ENCODE measurements at places on chromosomes 6 and 20.

GRCh38 chr20:5390720-5391119 is 74.0 kb upstream of the PROKR2 start:
- no peak for DNase-seq

GRCh38 chr6:137341681-137342195 is 122.6 kb upstream of the IFNGR1 start:
- DNase-seq, result peak; percentile 54

DNA sequence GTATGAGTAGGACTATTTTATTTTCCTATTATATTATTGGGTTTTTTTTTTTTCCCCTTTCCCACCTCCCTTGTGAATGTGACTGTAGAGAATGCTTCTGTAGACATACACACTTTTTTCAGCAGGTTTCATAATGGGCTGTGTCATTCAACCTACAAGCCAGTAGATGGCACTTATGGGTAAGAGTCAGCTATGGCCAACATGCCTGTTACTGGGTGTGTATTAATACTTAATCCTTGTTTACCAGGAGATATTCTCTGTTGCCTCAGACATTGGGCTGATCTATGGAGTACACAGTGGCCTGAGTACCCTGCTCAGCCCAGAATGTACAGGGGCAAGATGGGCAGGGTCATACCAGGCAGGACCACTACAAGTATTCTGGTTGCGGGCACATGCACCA is 382.5 kb downstream of the EPHA7 start:
- no peak for DNase-seq

DNA sequence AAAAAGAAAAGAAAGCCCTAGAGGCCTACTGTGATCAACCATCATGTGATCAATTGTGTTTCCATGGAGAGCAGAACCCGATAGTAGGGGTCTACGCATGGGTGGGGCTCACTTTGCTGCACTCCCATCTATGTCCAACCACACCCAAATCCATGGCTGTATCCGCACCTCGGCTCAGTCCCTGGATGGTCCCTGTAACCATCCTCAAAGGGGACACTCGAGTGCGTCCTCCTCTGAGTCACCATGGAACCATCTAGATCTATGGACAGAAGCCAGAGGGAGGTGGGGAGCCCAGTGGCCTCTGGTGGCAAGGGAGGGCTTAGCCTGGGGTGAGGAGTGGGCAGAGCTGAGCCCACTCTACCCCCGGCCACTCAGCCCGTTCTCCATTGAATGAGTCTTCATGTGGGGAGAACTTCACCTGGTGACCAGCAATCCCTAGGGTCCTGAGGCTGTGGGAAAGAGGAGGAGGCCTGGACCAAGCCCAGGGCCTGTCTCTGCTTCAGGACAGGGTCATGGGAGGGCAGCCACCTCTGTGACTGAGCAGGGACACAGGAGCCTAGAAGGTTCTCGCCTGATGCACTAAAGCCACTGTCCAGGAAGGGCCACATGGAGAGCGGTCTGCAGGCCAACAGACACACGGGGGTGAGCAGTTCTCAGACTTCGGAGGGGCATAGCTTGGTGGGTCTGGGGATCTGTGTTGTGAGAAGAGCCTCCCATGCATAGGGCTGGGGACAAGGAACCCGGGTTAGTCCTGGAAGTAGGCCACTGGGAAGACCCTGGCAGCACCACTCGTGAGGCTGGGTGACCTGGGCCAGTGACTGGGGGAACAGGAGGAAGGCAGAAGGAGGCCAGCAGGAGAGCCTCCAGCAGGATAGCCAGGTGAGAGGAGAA is 19.3 kb downstream of the RAET1L start:
- no peak for DNase-seq

DNA sequence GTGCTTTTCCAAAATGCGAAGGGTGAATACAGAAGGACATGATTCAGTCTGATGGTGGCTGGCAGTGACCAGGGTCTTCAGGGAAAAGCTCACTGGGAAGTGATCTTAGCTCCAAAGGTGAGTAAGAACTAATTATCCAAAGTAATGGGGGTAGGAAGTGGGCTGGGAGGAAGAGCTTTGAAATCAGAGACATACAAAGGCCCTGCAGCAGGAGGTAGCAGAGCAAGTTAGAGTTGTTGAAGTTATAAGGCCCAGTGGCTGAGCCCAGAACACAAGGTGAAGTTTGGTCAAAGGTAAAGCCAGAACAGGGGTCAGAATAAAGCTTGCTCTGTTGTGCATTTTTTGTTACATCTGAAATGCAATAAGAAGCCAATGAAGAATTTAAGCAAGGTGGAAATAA is 81.2 kb downstream of the PLCB1 start:
- DNase-seq, result no peak

DNA sequence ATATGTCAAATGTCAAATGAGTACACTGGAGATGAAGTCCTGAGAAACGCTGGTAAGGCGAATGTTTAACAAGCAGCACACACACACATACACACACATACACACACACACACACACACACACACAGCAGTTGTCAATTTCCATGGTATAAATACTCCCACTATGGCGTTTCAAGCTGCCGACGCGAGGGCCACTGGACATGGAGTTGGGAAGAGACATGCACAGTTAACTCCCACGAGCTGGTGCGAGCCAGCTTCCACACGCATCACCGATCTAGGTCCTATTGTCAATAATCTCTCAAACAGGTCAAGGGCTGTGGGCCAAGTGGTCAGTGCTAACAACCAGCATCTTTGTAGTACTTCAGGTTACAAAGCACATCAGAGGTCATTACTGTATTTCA is 58.9 kb downstream of the TRERF1 start:
- no peak for DNase-seq

GRCh38 chr20:64108731-64109681 is 1.6 kb upstream of the NPBWR2 start:
- DNase-seq, result no peak

GRCh38 chr6:36631326-36632011 is 37.3 kb downstream of the SRSF3 start:
- no peak for DNase-seq

- no peak for DNase-seq
Observed at GRCh38 chr20:14199111-14199510, 138.3 kb downstream of the FLRT3 start.

- no peak for DNase-seq
Observed at GRCh38 chr20:50786703-50787102, 8.2 kb upstream of the BCAS4 start.

DNA sequence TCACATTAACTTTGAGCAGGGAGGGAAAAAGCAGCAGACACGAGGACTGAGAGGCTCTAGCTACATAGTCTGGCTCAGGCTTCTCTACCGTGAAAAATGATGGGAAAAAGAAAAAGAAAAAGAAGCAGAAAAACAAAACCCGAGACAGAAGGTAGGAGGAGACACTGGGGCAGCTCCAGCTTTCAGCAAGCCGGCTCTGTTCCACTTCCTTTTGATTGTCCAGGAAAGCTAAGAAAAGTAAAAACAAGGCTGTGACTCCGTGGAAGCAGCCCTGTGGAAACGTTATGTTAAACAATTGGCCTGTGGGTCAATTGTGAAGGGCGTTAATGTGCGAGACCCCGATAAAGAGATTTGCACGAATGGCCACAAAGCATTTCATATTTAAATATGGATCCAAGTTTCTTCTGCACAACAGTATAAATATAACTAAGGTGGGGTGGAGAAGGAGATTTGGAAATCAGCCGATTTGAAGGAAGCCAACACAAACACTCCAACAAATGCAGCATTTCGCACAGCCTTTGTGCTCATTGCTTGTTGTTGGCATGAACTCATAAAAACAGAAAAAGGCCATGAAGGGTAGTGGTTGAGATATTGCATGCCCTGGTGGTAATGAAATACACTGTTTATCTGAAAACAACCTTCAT is 236.9 kb upstream of the JAG1 start:
- DNase-seq, result no peak

- DNase-seq, result no peak
Observed at GRCh38 chr20:8764344-8764962, 304.4 kb upstream of the PLCB4 start.

DNA sequence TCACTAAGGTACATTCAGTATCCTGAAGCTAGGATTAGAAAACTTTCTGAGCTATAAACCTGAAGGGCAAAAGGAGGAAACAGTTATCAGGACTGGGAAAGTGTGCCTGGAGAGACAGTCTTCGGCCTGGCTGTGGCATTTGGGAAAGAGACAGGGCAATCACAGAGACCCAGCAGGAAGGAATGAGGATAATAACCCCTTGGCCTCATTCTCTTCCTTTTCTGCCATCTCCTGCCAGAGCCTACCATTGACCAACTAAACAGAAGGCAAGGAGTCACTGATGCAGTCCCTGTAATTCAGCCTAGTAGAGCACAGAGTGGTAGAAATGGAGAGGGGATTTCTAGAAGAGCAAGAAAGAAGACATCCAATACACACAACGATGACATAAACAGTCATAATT is 359.4 kb downstream of the HDGFL1 start:
- DNase-seq, result no peak

GRCh38 chr20:47502271-47503239 is 868 bp downstream of the NCOA3 start:
- no peak for DNase-seq

GRCh38 chr6:106547601-106548453 is 81.5 kb downstream of the RTN4IP1 start:
- no peak for DNase-seq

DNA sequence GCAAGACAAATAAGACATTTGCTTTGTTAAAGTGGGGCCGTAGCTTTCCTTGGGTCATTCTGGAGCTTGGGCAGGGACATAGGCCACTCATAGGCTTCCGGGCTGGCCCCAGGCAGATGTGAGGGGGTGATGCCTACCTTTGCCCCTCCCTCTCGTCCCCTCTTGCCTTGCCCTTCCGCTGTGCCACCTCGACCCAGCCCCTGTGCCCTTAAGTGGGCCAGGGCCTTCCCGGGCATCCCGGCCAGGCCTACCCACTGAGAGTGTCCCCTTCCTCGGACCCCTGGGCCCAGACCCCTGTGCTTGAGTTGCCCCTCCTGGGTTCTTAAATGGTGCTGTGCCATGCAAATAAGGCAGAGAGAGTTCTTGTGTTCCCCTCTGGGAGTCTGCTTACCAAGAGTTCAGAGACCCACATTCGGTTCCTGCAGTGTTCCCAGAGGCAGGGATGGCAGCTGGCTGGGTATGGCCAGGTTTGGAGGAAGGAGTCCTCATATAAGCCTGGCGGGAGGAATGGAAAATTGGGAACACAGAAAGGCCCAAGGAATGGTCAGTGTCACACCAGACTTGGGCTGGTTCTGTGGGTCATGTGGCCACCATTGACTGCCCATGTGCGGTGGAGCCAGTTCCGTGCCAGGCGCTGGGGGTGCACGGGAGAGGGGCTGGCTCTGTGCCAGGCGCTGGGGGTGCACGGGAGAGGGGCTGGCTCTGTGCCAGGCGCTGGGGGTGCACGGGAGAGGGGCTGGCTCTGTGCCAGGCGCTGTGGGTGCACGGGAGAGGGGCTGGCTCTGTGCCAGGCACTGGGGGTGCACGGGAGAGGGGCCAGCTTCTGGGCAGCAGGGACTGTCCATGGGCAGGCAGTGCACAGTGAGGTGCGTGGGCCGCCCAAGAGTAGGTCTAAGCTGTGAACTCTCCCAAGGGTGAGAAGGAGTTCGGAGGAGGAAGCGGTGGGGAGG is 173.5 kb upstream of the SNX9 start:
- DNase-seq, result no peak

GRCh38 chr6:112189494-112189893 is 64.9 kb downstream of the LAMA4 start:
- DNase-seq, result no peak

- no peak for DNase-seq
Observed at GRCh38 chr6:53246924-53247323, 98.3 kb upstream of the GCM1 start.

GRCh38 chr6:20674664-20675063 is 140.4 kb downstream of the CDKAL1 start:
- DNase-seq, result no peak

GRCh38 chr6:149137594-149137993 is 179.9 kb upstream of the TAB2 start:
- no peak for DNase-seq

- DNase-seq, result no peak
Observed at GRCh38 chr6:4179960-4180651, 44.7 kb upstream of the ECI2 start.

GRCh38 chr6:144266091-144266649 is 19.0 kb upstream of the UTRN start:
- no peak for DNase-seq

- no peak for DNase-seq
Observed at GRCh38 chr20:34328928-34329677, 25.9 kb upstream of the AHCY start.

- no peak for DNase-seq
Observed at GRCh38 chr6:138757136-138757535, 16.4 kb upstream of the CCDC28A start.

GRCh38 chr6:51885957-51886356 is 201.5 kb downstream of the PKHD1 start:
- DNase-seq, result no peak

DNA sequence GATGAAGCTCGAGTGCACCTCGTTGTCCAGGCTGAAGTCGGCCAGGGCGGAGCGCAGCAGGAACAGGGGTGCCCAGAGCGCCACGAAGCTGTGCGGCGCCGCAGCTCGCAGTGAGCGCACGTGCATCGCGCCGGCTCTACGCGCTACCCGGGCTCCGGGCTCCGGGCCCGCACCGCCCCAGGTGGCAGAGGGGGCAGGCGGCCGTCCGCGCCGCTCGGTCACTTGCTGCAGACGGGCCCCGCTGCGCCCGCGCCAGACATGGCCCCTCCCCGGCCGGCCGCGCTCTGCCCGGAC is 497 bp downstream of the BMP7 start:
- DNase-seq, result no peak

DNA sequence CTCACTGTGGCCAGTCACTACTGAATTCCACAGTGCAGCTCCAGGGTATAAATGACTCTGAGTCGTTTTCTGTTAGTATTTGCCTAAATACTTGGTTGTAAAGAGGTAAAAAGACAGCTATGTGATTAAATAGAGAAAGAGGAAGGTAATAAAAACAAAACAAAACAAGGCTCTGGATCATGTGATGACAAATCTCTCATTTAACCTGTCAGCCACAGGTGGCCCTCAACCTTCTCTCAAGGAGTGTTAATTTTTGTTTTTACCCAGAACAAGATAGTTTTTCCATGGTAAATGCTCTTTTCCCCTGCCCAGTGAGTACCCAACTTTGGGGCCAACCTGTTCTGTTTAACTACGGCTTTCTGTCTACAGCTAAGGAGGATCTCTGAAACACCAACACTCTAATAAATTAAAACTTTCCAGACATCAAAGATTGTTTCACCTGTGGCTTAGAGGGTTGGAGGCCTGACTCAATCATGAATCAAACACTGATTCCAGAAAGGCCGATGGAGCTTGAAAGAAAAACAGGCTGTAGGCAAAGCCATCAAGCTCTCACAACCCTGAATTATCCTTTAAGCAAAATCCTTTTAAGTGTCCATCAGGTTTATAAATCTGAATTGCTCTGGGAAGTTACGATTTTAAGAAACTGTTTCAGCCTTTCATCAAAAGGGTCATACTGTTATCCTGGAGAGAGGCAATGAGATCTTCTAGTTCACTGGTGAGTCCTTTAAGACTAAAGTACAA is 81.5 kb upstream of the BCLAF1 start:
- no peak for DNase-seq

- no peak for DNase-seq
Observed at GRCh38 chr20:46035713-46036112, 6.7 kb downstream of the SLC12A5 start.

DNA sequence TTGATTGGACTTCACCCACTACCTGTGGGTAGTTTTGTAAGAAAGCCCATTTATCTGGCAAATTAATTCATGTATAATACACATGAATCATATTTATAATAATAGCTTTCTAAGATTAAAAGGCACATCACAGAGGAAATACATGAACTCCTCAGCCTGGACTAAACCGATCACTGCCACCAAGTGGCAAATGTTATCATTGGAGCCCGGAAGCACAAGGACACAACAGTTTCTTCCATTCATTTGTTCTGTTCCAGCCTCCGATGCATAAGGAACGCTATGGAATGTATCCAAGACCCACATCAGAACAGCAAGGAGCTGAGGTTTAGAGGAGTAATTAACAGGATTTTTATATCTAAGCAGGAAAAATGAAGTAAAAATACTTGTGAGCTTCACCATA is 13.9 kb upstream of the IPCEF1 start:
- DNase-seq, result no peak
